ENCODE measurements at places on chromosomes 13 and 19.

DNA sequence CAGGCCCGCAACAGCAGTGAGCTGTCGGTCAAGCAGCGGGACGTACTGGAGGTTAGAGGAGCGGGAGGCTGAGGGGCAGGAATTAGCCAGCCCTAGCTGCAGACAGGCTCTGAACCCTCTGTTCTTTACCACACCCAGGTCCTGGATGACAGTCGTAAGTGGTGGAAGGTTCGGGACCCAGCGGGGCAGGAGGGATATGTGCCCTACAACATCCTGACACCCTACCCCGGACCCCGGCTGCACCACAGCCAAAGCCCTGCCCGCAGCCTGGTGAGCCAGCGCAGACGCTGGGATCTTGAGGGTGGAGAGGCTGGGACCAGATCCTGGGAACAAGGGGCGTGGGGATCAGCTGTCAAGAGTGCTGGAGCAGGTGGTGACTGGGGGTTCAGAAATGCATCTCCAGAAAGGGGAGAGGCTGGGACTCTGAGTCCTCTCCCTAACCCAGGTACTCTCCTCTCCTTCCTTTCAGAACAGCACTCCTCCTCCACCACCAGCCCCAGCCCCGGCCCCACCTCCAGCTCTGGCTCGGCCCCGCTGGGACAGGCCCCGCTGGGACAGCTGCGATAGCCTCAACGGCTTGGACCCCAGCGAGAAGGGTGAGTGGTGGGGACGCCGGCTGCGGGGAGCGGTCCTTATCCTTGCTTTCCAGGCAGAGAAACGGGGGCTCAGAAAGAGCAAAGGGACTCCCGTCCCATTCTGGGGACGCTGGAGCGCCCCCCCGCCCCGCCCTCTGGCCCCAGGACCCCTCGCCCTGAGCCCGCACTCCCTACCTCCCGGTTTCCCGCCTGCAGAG lies 10.4 kb downstream of the EPS8L1 start:
- DNase-seq, result no peak

DNA sequence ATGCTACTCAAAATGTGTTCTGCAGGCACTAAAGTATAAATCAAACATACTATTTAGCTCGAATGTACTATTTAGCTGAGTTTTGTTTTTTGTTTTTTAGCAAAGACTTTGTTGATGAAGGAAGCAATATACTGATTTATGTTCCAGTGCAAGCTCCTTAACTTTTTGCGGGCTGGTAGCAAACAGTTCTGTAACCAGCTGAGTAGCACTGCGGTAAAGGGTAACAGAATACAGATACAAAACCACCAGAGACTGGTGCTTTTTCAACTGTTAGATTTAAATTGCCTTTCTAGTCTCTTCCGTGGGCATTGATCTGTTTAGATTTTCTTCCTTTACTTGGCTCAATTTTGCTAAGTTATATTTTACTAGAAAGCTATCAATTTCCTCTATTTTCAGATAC lies 39.0 kb upstream of the KPNA3 start:
- DNase-seq, result no peak

DNA sequence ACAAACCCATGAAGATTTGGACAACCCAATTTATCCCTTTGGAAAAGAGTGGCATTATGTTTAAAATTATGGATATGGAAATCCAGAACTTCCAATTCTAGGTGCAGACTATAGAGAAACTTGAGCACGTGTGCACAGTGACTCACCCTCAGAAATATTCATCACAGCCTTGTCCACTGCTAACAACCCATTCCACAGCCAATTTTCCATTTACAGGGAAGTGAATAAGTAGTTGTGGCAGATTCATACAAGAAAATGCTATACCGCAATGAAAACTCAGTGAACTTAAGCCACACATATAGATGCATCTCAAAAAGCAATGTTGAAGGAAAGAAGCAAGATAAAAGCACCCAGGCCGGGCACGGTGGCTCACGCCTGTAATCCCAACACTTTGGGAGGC lies 133.3 kb downstream of the USP12 start:
- no peak for DNase-seq

DNA sequence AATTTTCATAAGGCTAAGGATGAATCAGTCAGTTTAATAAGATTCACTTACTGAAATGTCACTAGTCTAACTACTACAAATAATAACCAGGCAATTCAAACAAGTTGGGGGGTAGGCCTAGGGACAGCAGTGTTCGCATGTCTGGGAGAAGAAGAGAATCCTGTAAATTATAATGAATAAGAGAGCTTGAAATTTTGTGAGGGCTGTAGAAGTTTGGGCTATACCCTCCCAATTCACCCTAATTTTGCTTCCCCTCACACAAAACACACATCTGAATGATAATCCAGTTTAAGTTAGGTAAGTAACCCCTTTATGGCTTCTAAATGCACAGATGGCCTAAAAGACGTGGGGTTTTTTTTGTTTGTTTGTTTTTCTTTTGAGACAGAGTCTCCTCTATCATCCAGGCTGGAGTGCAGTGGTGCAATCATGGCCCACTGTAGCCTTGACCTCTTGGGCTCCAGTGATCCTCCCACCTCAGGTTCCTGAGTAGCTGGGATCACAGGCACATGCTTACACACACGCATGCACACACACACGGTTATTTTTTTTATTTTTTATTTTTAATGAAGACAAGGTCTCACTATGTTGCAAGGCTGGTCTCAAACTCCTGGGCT lies 69.9 kb downstream of the TBC1D4 start:
- no peak for DNase-seq

DNA sequence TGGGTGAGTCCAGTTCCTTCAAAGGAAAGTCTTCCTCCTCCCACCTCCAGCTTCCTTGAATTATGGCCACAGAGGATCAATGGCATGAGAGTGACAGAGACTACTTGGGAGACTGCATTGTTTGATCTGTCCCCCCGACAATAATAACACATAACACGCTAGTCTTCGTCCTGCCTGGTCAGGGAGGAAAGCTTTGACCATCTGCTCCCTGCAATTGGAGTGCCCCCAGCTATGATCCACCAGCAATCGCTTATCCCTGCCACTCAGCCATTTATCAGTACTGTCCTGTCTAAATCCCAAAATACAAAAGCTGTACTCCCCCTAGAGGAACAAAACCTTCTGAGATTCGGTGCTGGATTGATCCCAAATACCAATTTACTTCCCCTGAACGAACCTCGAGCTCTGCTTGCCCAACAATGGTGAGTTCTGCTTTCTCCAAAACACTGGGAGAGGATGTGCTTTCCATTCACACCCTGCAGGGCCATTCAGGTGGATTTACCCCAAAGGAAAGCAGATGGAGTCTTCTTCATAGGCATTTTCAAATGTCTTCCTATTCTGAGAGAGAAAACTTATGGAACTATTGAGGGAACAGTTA lies 466.7 kb downstream of the TSHZ3 start:
- DNase-seq, result no peak

GRCh38 chr13:106491928-106492587 lies 43.4 kb downstream of the EFNB2 start:
- DNase-seq, result no peak

GRCh38 chr19:19546751-19547162 lies 8.7 kb downstream of the CILP2 start:
- no peak for DNase-seq

GRCh38 chr13:35483761-35484160 lies 7.3 kb upstream of the MAB21L1 start:
- DNase-seq, result no peak

Data from activated T-helper 1 cell treated with Interleukin-2 at 50 U/mL for 16 hours (primary cell).